K562 (cell line): ENCODE measurements at places on chromosomes 2 and 18. TPM values are rescaled to one million over a fixed set of nuclear protein-coding genes. Genes with fewer than 3 reads are reported as not detected.

DNA sequence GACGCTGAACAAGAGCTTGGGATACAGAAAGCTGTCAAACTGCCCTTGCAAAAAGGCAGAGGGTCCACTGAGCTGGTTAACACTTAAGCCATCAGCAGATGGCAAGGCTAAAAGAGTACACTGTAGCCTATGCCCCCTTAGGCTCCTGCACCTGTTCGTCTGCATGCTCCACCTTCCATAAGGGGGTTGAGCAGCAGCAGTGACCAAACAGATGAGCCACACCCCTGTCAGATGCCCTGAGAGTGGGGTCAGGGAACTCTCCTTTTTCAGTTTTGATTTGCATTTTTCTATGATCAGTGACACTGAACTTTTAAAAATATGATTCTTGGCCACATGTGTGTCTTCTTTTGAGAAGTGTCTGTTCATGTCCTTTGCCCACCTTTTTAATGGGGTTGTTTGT lies 402.5 kb upstream of the FAM98A start:
- DNase-seq: no peak

DNA sequence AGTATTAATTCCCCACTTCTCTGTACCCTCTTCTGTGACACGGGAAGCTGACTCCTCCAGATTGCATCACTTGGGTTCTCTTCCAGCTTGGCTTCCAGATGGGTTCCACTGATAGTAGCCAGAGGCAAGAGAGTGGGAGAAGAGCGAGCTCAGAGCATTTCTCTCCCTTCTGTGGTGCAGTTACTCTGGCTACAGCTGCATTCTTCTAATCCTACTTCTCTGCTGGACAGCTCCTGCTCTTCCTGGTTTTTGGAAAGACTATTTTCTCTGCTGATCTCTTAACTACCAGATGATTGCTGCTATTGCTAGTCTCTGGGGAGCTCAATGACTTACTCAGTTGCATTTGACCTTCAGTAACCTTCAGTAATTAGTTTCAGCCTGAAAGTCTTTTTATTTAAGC lies 187.5 kb upstream of the MAP2 start:
- no peak for DNase-seq

- DNase-seq: no peak
Measured at GRCh38 chr2:241857572-241858121, 1.0 kb downstream of the PDCD1 start.

DNA sequence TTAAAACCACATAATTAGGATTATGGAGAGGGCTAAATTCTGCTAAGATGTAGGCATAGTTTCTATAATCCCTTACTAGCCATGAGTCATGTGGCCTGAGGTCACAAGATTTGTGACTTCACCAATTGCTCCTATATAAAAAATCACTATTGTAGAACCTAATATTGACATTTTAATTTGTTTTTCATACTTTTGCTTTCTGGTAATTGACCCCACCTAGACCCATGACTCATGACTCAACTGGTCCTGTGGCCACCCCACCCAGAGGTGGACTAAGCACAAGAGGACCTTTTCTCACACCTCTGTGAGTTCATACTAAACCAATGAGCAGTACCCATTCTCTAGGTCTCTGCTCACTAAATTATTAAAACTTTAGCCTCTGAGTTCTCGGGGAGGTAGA lies 1567.5 kb upstream of the LRRTM1 start:
- no peak for DNase-seq

The COLEC11 gene
- 2.9 and 4.3 TPM in 2 replicates for total RNA-seq

The PREB gene
- total RNA-seq: 74.8 and 79.1 TPM in 2 replicates

The DSG1 gene
- 0.09 and 0.13 TPM in 2 replicates for total RNA-seq
